ENCODE measurements at places on chromosomes 3 and 15.
A peak's percentile ranks its signal among the peaks of the same experiment; 100 is the strongest.

- no peaks in the 10 kb centered on the region for H3K4me1 ChIP-seq
- DNase-seq: no peak
- H3K4me3 ChIP-seq: no peak overlapping the region
- H3K36me3 ChIP-seq: no peaks in the 10 kb centered on the region
Measured at GRCh38 chr3:138879541-138880380, 45.0 kb upstream of the PIK3CB start.

GRCh38 chr3:110928016-110928662 is 143.5 kb upstream of the NECTIN3 start:
- H3K27me3 ChIP-seq: no peaks in the 10 kb centered on the region
- no peak for DNase-seq
- no peaks in the 10 kb centered on the region for H3K4me1 ChIP-seq
- no peaks in the 10 kb centered on the region for H3K36me3 ChIP-seq
- no peak overlapping the region for H3K4me3 ChIP-seq

- H3K27ac ChIP-seq: no peak overlapping the region
- no peaks in the 10 kb centered on the region for H3K4me1 ChIP-seq
- no peaks in the 10 kb centered on the region for H3K27me3 ChIP-seq
- no peak for DNase-seq
- H3K4me3 ChIP-seq: no peak overlapping the region
Measured at GRCh38 chr3:156627946-156628569, 46.3 kb upstream of the TIPARP start.

GRCh38 chr15:70473581-70474370 is 289.6 kb downstream of the UACA start:
- no peaks in the 10 kb centered on the region for H3K27me3 ChIP-seq
- no peak overlapping the region for H3K4me3 ChIP-seq
- H3K27ac ChIP-seq: no peak overlapping the region

- H3K36me3 ChIP-seq: no peaks in the 10 kb centered on the region
- no peaks in the 10 kb centered on the region for H3K4me1 ChIP-seq
- H3K27me3 ChIP-seq: no peaks in the 10 kb centered on the region
- H3K27ac ChIP-seq: no peak overlapping the region
- no peak for DNase-seq
Measured at GRCh38 chr3:146152834-146153233, 8.2 kb downstream of the PLOD2 start.

GRCh38 chr15:33860754-33861153 is 107.5 kb upstream of the CHRM5 start:
- no peaks in the 10 kb centered on the region for H3K27me3 ChIP-seq
- DNase-seq: no peak
- H3K36me3 ChIP-seq: no peaks in the 10 kb centered on the region
- H3K4me1 ChIP-seq: no peaks in the 10 kb centered on the region
- no peak overlapping the region for H3K27ac ChIP-seq
- no peak overlapping the region for H3K4me3 ChIP-seq

- H3K27ac ChIP-seq: no peak overlapping the region
- no peaks in the 10 kb centered on the region for H3K36me3 ChIP-seq
- no peaks in the 10 kb centered on the region for H3K27me3 ChIP-seq
- no peaks in the 10 kb centered on the region for H3K4me1 ChIP-seq
- DNase-seq: no peak
Measured at GRCh38 chr3:73687106-73688004, 62.6 kb upstream of the PDZRN3 start.

GRCh38 chr3:27454914-27455313 is 29.3 kb downstream of the SLC4A7 start:
- H3K36me3 ChIP-seq: no peaks in the 10 kb centered on the region
- H3K27me3 ChIP-seq: no peaks in the 10 kb centered on the region
- no peak overlapping the region for H3K4me3 ChIP-seq
- no peak overlapping the region for H3K27ac ChIP-seq
- DNase-seq: no peak
- peaks cover 47% of the 10 kb centered on the region for H3K4me1 ChIP-seq

DNA sequence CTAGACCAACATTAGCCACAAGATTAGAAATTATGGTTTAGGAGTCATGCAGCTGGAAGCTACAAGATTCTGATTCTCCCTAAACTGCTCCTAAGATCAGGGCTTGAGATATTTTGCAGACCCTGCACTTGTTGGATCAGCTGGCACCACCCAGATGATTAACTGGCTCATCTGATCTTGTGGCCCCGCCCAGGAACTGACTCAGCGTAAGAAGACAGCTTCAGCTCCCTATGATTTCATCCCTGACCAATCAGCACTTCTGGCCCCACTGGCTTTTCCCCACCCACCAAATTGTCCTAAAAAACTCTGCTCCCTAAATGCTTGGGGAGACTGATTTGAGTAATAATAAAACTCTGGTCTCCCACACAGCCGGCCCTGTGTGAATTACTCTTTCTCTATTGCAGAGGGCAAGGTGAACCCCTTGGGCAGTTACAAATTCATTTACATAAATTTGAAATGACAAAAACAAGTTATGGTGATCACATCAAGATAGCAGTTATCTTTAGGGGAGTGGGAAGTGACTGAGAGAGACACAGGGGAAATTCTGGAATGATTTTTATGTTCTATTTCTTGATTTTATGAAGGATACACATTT is 76.5 kb downstream of the CD200R1L start:
- H3K4me1 ChIP-seq: peaks cover 53% of the 10 kb centered on the region
- no peak overlapping the region for H3K27ac ChIP-seq
- H3K27me3 ChIP-seq: no peaks in the 10 kb centered on the region
- DNase-seq: no peak
- no peak overlapping the region for H3K4me3 ChIP-seq

DNA sequence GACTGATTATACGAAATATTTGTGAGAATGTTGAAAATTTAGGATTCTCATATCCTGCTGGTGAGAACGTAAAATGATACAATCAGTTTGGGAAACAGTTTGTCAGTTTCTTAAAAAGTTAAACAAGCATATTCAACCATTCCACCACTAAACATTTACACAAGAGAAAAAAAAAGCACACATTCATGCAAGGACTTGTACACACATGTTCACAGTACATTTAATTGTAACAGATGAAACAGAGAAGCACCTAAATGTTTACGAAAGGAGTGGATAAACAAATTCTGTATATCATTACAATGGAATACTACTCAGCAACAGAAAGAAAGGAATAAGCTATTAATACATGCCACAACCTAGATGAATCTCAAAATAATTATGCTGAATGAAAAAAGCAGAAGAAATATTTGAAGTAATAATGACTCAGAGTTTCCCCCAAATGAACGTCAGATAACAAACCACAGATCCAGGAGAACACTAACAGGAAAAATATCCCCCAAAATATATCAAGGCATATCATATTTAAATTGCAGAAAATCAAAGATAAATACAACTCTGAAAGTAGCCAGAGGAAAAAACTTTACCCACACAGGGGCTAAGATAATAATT is 14.3 kb downstream of the ANKRD28 start:
- no peaks in the 10 kb centered on the region for H3K4me1 ChIP-seq
- DNase-seq: no peak
- no peaks in the 10 kb centered on the region for H3K36me3 ChIP-seq
- no peak overlapping the region for H3K4me3 ChIP-seq
- H3K27ac ChIP-seq: no peak overlapping the region

DNA sequence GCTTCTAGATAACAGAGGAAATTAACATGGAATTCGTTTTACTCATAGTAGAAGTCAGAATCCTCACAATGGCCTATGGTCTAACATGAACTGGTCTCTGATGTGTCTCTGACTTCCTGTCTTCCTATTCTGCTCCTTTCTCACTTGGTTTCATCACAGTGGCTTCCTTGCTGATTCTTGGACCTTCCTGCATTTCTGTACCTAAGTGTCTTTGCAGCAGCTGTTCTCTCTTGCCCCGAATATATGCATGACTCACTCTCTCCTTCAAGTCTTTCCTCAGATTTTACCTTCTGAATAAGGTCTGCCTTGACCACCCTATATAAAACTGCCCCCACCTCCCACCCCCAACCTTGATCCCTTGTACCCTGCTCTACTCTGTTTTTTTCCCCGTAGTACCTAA is 14.1 kb downstream of the ARL13B start:
- no peaks in the 10 kb centered on the region for H3K4me1 ChIP-seq
- H3K27me3 ChIP-seq: no peaks in the 10 kb centered on the region
- H3K27ac ChIP-seq: no peak overlapping the region
- H3K4me3 ChIP-seq: no peak overlapping the region

- no peak for DNase-seq
- H3K36me3 ChIP-seq: no peaks in the 10 kb centered on the region
- no peaks in the 10 kb centered on the region for H3K27me3 ChIP-seq
- peaks cover 31% of the 10 kb centered on the region for H3K4me1 ChIP-seq
Measured at GRCh38 chr15:31468911-31469785, 142.5 kb downstream of the KLF13 start.

DNA sequence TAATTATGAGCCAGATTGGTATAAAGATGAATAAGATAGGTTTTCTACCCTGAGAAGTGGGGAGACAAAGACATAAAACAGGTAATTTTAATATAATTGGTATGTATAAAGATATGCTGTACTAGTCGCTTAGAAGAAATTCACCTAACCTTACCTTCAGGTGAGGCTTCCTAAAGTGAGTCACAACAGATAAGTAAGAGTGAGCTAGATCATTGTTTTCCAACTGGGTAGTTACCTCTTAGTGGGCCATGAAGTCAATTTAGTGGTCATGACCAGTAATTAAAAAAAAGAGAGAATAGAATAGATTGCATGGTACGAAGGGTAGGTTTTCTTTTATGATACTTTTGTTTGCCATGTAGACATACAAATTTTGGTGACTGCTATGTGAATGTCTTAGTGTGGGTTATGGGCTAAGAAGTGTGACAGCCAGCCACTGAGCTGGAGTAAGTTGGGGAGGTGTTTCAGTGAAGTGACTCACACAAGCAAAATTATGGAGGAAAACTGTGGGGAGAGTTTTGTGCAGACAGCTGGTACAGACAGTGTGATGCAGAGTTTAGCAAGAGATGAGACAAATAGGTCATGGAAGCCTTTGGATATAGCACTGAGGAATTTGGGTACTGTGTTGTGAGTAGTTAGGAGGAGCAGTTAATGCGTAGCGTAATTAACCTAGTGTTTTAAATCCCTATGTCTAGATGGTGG is 8.2 kb downstream of the TRNT1 start:
- no peak overlapping the region for H3K27ac ChIP-seq
- H3K4me1 ChIP-seq: peaks cover 41% of the 10 kb centered on the region
- no peaks in the 10 kb centered on the region for H3K27me3 ChIP-seq
- H3K36me3 ChIP-seq: peaks cover 24% of the 10 kb centered on the region

GRCh38 chr15:34969340-34970097 is at the start of gene AQR:
AQR (minus strand) TSS chr15:34969742; CDS start chr15:34969613, 129 bp downstream.
- peak within 1 kb of the TSS; percentile 69 for H3K27ac ChIP-seq
- H3K36me3 ChIP-seq: no peaks in the 10 kb centered on the region
- DNase-seq: peak; percentile 89
- H3K27me3 ChIP-seq: no peaks in the 10 kb centered on the region
- peaks cover 35% of the 10 kb centered on the region for H3K4me1 ChIP-seq

- H3K4me3 ChIP-seq: no peak overlapping the region
- H3K4me1 ChIP-seq: no peaks in the 10 kb centered on the region
- no peak for DNase-seq
- H3K27me3 ChIP-seq: no peaks in the 10 kb centered on the region
- H3K36me3 ChIP-seq: no peaks in the 10 kb centered on the region
Measured at GRCh38 chr3:16026753-16027152, 147.7 kb upstream of the GALNT15 start.

Measured in CD4-positive, alpha-beta memory T cell (primary cell).